Activated CD4-positive, alpha-beta memory T cell treated with anti-CD3 and anti-CD28 coated beads, Interleukin-2, amount 10 ng/mL, durations not matched to agents 7 days and 5 days (primary cell): ENCODE measurements at places on chromosomes 1 and 21.

DNA sequence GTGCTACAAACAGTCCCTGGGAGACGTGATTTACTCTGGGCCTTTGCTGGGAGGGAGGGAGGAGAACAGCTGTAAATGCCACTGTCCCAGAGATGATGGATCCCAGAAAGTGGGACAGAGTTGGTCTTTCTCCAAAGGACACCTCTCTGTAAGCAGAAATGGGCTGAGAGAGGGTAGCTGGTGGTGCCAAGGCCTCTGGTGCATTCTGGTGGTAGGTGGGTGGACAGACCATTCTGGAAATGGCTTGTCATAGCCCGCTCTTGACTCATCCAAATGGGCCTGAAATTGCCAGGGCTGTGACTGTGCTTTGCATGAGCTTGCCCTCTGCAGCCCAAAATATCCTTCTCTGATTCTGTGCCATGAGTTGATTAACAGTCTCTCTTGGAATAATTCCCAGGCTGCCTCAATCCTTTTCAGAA lies 36.1 kb downstream of the CCDC185 start:
- H3K4me1 ChIP-seq = no peaks in the 10 kb centered on the region
- no peaks in the 10 kb centered on the region for H3K36me3 ChIP-seq
- no peak for DNase-seq
- H3K27ac ChIP-seq = no peak overlapping the region

DNA sequence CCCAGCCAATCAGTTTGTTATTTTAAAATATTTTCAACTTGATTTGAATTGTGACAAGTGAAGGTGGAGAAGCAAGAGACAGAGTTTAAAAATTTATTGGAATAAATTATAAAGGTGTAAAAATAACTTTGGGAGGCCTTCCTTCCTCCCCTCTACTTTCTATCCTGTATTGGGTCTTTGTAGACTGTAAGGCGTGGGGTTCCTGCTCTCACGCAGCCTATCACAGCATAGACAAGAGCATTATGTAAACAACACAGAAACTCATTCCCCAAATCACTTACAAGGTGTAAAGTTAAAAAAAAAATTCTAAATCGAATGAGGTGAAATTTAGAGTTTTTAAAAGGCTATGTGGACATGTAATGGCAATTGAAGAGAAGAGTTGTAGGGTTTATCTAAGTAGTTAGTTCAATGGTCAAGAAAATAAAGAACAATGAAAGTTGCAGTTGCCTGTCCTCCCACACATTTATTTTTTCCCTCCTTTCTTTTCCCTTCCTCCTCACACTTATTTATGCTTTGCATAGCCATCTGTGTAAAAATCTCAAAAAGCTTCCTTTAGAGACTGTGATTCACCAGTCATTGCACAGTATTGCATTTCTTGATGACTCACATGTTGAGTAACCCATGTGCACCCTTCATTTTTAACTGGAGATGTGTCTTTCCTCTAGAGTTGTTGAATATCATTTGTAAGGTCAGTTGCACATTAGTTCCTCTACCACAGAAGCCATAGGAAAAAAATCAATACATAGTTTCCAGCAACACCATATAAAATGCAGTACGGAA lies 242.2 kb downstream of the PTPRC start:
- H3K4me1 ChIP-seq = peaks cover 16% of the 10 kb centered on the region
- no peak overlapping the region for H3K27ac ChIP-seq
- H3K27me3 ChIP-seq = no peaks in the 10 kb centered on the region
- DNase-seq = no peak
- no peak overlapping the region for H3K4me3 ChIP-seq

- no peak for DNase-seq
- H3K27ac ChIP-seq = no peak overlapping the region
- H3K4me3 ChIP-seq = no peak overlapping the region
These were observed 8.6 kb upstream of the EDN2 start for GRCh38 chr1:41493117-41493536.

DNA sequence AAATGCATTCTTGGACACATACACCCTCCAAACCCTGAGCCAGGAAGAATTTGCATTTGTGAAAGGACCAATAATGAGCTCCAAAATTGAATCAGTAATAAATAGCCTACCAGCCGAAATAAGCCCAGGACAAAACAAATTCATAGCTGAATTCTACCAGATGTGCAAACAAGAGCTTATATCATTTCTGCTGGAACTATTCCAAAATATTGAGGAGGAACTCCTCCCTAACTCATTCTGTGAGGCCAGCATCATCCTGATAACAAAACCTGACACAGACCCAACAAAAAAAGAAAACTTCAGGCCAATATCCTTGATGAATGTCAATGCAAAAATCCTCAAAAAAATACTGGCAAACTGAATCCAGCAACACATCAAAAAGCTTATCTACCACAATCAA lies 6.7 kb downstream of the SPRR2E start:
- no peaks in the 10 kb centered on the region for H3K4me1 ChIP-seq
- H3K27me3 ChIP-seq = peaks cover 10% of the 10 kb centered on the region
- no peak overlapping the region for H3K27ac ChIP-seq

DNA sequence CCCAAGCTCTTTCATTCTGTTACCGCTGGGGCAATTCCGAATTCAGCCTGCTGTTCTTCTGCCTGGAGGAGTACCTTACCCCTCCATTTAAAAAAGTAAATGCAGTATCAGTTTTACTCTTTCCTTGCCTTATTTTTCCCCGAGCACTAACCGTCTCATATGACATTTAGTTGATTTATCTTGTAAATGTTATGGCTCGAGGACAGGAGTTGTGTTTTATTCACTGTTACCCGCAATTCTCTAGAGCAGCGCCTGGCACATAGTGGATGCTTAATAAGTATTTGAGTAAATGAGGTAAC lies 425 bp upstream of the TADA1 start:
- H3K4me3 ChIP-seq = peak overlapping the region; percentile 92
- H3K27me3 ChIP-seq = peaks cover 3% of the 10 kb centered on the region
- peaks cover 47% of the 10 kb centered on the region for H3K4me1 ChIP-seq
- H3K36me3 ChIP-seq = peaks cover 22% of the 10 kb centered on the region
- no peak for DNase-seq
- peak overlapping the region; percentile 97 for H3K27ac ChIP-seq

DNA sequence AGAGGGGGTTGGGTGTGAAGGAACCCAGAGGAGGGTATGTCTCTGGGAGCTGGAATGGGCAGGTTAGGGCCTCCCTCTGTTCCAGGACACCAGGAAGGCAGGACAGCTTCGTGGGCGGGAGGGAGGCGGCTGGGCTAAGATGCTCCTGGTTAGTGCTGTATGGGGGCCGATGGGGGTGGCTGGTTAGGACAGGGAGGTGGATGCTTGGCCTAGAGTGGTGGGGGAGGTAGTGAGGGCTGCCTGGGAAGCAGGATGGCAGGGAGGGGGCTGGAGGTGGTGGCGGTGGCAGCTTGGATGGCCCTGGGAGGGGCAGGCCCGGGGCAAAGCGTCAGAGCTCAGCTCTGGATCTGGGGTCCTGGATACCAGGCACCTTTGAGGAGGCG lies 6.2 kb upstream of the MMP23B start:
- no peak overlapping the region for H3K4me3 ChIP-seq
- H3K27me3 ChIP-seq = peaks cover 3% of the 10 kb centered on the region
- H3K36me3 ChIP-seq = peaks cover 3% of the 10 kb centered on the region
- peaks cover 3% of the 10 kb centered on the region for H3K4me1 ChIP-seq
- no peak for DNase-seq

- no peaks in the 10 kb centered on the region for H3K27me3 ChIP-seq
- H3K4me3 ChIP-seq = no peak overlapping the region
- H3K36me3 ChIP-seq = peaks cover 76% of the 10 kb centered on the region
- DNase-seq = peak; percentile 70
These were observed 19.3 kb downstream of the SH2D2A start for GRCh38 chr1:156797212-156797871.

- H3K36me3 ChIP-seq = no peaks in the 10 kb centered on the region
- no peak overlapping the region for H3K27ac ChIP-seq
- DNase-seq = no peak
- no peaks in the 10 kb centered on the region for H3K4me1 ChIP-seq
- H3K27me3 ChIP-seq = no peaks in the 10 kb centered on the region
- no peak overlapping the region for H3K4me3 ChIP-seq
These were observed 83.4 kb downstream of the BACH1 start for GRCh38 chr21:29382030-29382654.

DNA sequence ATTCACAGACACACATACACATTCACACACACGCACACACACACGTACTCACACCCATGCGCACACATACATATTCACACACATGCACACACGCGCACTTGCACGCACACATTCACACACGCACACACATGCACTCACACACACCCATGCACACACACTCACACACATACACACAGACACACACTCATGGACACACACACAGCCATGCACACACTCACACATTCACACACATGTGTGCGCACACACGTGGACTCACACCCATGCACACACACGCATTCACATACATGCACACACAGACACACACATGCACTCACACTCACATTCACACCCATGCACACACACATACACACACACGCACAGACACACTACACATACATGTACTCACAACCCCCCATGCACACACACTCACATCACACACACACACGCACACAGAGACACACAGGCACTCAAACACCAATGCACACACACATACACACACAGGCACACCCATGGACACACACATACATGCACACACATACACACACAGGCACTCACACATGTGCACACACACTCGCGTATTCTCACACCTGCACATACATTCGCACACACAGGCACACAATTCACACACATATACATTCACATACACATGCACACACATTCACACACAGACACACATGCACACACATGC lies 589.1 kb downstream of the PTPRU start:
- H3K27ac ChIP-seq = no peak overlapping the region
- no peak overlapping the region for H3K4me3 ChIP-seq
- H3K4me1 ChIP-seq = no peaks in the 10 kb centered on the region
- no peaks in the 10 kb centered on the region for H3K36me3 ChIP-seq

- peaks cover 56% of the 10 kb centered on the region for H3K27me3 ChIP-seq
- H3K4me3 ChIP-seq = no peak overlapping the region
- no peak overlapping the region for H3K27ac ChIP-seq
- no peaks in the 10 kb centered on the region for H3K36me3 ChIP-seq
- H3K4me1 ChIP-seq = peaks cover 10% of the 10 kb centered on the region
These were observed 16.5 kb upstream of the ALX3 start for GRCh38 chr1:110086961-110087360.

DNA sequence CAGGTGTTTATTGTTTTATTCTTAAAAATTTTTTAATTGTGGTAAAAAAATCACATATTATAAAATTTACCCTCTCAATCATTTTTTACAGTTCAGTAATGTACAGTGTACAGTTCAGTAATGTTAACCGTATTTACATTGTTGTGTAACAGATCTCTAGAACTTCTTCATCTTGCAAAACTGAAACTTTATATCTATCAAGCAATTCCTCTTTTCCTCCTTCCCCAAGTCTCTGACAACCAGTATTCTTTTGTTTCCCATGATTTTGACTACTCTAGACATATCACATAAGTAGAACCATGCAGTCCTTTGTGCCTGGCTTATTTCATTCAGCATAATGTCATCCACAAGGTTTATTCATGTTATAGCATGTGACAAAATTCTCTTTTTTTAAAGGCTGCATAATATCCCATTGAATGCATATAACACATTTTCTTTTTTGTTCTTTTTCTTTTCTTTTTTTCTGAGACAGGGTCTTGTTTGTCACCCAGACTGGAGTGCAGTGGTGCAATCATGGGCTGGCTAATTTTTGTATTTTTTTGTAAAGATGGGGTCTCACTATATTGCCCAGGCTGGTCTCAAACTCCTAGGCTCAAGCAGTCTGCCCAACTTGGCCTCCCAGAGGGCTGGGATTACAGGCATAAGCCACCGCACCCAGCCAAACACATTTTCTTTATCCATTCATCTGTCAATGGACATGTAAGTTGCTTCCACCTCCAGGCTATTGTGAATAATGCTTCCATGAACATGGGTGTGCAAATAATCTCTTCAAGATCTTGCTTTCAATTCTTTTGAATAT lies 17.2 kb upstream of the RCSD1 start:
- peaks cover 10% of the 10 kb centered on the region for H3K27me3 ChIP-seq
- no peak for DNase-seq
- H3K4me1 ChIP-seq = peaks cover 27% of the 10 kb centered on the region
- H3K27ac ChIP-seq = no peak overlapping the region
- no peak overlapping the region for H3K4me3 ChIP-seq

DNA sequence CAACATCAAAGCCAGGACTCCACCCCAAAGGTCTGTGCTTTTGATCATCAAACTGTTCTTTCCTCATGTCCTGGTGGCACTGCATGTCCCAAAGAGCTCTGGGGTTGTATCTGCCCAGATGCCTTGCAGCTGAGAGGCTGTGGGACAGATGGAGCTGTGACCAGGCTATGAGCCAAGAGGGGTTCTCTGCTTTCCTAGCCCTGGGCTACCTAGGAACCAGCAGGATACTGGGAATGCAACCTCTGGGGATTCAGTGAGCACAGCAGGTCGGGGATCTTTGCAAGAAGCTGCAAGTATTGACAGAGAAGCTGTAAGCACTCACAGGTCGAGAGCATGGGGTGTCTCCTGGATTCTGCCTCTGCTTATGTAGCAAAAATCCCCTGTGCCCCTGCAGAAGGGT lies 186.6 kb downstream of the GRIK3 start:
- no peak overlapping the region for H3K27ac ChIP-seq
- no peaks in the 10 kb centered on the region for H3K36me3 ChIP-seq
- DNase-seq = no peak
- no peaks in the 10 kb centered on the region for H3K4me1 ChIP-seq
- H3K4me3 ChIP-seq = no peak overlapping the region
